ENCODE measurements at places on chromosomes 2 and 18.

DNA sequence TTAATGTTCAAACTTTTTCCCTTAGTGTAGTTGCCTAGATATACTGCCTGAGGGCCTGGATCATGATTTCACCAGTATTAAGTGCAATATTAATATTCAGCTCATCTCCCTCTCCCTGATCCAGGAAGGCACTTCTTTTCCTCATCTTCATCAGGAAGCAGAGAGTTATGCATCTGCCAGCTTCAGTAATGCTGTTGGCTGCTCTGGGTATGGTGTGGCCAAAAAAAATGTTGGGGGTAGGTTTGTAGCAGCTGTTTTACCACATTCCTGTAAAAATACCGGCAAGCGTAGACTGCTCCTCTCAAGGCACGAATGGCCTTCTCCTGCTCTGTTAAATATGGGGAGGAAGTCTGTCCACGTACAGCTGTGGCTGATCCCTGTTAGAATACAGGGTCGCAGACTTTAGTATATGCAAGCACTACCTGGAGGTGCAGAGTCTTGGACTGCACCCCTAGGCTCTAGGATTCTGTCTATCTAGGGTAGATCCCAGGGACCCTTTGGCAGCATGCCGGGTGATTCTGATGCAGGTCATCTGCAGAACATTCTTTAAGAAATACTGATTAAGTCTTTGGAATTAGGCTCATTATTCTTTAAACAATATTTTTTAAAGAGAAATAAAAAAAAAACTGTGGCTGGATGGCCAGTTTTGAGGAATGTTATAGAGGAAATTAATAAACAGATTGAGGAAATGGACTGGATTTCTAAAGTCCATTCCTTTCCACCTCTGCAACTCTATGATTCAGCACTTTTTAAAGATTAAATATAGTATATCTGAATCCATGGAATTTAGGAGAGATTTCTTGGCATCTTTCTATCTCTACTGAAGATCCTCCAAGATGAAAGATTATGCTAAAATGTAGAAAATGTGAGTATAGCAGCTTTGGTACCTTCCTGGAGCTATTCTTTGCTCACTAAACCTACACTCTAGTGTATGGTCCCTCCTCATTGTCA lies 21.0 kb upstream of the GLS start:
- peak; percentile 54 for DNase-seq

DNA sequence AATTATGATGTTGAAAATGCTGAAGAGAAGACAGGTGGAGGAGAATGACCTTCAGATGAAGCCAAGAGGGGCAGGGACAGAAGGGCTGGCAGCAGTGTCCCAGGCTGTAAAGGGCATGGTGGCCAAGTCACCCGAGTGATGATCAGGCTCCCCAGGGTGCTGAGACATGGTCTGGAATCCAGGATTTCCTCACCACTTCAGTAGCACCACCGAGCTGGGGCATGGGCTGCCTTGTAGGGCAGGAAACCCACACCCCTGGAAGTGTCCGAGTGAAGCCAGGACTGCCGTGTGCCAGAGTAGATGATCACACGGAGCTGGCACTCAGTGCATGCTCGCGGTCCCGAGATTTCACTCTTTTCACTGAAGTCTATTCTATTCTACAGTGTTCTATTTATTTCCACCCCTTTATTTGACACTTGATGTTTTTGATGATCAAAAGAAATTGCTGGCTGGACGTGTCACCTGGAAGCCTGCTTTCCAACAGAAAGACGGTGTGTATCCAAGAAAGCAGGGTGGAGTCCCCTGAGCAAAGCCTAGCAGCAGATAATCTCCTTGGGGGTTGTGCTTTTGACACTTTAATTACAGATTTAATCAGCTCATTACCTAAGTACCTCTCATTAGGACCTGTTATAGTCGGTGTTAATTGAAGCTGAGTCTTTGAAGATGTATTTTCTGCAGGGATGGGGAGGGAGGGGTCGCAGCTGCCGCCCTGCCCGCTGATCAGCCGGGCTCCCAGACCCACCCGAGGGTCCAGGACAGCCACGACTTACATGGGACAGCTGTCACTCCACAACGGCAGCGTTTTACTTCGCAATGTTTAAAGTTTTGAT lies 92.3 kb downstream of the SEPTIN10 start:
- no peak for DNase-seq

DNA sequence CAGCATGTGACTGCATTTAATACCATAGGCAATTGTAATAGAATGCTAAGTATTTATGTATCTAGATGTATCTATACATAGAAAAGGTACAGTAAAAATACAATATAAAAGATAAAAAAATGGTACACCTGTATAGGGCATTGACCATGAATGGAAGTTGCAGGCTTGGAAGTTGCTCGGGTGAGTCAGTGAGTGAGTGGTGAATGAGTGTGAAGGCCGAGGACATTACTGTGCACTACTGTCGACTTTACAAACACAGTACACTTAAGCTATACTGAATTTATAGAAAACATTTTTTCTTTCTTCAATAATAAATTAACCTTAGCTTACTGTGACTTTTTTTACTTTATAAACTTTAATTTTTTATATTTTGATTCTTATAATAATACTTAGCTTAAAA lies 8.9 kb downstream of the DIS3L2 start:
- no peak for DNase-seq

DNA sequence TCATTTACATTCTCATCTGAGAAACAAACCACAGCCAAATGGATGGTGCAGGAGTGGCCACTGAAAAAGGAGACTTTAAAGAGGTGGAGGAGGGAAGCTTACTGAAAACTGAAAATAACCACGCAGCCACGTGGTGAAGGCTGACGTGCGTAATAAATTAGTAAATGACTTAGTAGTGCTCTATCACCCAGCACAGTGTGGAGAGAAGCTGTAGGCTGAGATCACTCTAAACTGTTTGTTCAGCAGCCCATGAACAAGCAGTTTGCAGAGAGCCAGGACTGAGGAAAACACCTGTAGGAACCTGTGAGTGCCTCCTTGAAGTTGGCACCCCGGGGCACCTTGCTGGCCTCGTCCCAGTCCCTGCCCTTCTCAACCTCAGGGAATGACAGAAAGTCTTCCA lies 193.0 kb downstream of the TXNL1 start:
- no peak for DNase-seq

GRCh38 chr2:164110515-164110914 lies 374.7 kb upstream of the FIGN start:
- no peak for DNase-seq

Data from NCI-H226 (cell line).